ENCODE measurements at places on chromosomes 1 and 21.

- no peak for DNase-seq
These were observed 77.5 kb upstream of the ACTRT2 start for GRCh38 chr1:2943686-2944260.

GRCh38 chr1:229984992-229985612 is 81.9 kb upstream of the GALNT2 start:
- DNase-seq, result no peak

- no peak for DNase-seq
These were observed 758.5 kb upstream of the NEGR1 start for GRCh38 chr1:73040811-73041210.

GRCh38 chr1:159646687-159647086 is 59.1 kb downstream of the APCS start:
- DNase-seq, result no peak

DNA sequence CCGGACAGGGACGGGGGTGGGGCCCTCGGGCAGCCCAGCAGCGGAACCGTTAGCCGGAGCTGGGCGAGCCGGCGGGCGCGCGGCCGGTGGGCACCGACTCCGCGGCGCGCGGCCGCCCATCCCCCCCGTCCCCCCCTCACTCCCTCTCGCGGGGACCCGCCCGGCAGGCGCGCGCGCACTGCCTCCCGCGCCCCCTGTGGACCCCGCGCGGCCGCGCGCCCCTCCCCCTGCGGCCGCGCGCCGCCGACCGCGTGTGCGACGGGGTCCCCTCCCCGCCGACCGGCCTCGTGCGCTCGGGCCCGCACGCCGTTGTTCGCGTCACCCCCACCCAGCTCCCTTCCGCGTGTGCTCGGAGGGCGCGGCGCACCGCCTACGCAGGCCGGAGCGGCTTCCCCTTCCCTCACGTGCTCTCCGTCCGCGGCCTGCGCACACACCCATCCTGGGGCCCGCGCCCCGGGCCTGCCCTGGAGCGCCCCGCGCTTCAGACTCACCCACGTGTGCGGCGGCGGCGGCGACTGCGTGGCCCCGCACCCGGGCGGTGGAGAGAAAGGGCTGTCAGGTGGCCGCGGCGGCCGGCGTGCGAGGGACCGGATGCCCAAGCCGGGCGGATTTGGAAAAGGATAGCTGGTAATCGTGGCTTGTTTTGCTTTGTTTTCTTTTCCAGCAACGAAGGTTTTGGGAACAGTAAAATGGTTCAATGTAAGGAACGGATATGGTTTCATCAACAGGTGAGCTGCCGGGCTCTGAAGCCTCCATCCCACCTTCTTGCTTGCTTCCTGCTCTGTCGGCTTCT is 717 bp downstream of the YBX1 start:
- DNase-seq, result no peak

DNA sequence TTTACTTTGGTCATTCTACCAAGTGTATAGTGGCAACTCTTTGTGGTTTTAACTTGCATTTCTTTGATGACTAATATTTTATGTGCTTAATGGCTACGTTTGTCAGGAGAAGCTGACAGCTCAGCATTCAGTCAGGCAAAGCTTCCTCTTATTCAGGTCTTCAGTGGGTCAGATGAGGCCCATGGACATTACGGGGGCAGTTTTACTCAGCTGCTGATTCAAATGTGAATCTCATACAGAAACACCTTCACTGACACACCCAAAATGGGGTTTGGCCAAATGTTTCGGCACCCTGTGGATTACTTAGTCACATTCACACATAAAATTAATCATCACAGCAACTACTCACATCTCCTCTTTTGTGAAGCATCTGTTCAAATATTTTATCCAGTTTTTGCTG is 104.9 kb upstream of the PLD5 start:
- no peak for DNase-seq

- no peak for DNase-seq
These were observed 723.9 kb downstream of the PTPRU start for GRCh38 chr1:29960156-29960755.

GRCh38 chr1:246081856-246082668 is 425.0 kb downstream of the SMYD3 start:
- no peak for DNase-seq

GRCh38 chr1:41613689-41614574 is 129.4 kb upstream of the EDN2 start:
- no peak for DNase-seq

GRCh38 chr1:104807590-104807989 is 1057.9 kb downstream of the AMY1C start:
- no peak for DNase-seq

DNA sequence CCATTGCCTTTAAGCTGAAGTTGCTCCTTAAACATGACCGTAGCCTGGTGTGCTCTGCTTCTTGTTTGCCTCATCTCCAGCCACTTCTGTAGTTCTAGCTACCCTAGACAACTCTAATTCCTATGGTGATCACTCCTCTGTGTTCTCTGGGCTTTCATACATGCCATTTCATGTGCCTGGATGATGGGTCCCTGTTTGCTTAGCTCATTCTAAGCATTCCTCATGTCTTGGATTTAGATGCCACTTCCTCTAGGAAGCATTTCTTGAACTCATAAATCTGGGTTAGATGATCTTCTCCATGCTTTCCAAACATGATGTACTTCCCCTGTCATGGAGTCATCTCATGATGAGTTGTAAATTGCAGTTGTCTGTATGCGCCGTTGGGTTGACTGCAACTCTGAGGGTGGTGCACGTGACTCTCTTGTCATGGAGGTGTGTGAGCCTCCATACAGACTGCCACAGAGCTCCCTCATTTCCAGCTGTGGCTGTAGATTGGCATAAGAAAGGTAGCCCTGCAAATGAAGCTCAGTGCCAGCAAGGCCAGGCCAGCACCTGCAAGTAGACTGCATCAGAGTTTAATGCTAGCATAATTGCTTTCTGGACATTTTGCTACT is 77.2 kb downstream of the LAMC1 start:
- no peak for DNase-seq

- no peak for DNase-seq
These were observed 12.6 kb upstream of the STX12 start for GRCh38 chr1:27760426-27760825.

DNA sequence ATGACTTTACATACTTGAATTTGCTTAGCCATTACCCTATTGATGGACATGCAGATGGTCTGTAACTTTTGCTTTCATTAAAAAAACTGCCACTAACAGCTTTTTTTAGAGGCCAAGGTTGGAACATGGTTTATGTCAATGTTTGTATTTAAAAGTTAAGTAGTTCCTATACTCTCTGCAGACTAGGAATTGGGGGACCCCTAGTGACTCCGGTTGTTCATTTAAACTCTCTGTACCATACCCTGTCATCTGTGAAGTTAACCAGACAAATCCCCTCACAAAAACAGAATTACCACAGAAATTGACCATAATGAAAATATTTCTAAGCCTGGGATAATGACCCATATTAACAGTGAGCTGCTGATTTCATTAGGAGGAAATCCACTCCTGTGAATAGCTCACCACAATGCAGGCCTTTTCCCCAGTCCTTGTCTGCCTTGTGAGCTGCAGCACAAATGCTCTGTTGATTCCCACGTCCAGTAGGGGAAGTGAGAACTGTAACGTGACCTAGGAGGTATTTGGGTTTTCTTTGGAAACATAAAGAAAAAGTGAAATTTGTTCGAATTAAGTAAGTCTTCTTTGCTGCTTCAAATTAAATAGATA is 30.2 kb upstream of the CD101 start:
- peak; percentile 33 for DNase-seq

- no peak for DNase-seq
These were observed 62.8 kb downstream of the SAMSN1 start for GRCh38 chr21:14483296-14483695.

GRCh38 chr1:47205918-47206317 is 16.1 kb upstream of the PDZK1IP1 start:
- no peak for DNase-seq

DNA sequence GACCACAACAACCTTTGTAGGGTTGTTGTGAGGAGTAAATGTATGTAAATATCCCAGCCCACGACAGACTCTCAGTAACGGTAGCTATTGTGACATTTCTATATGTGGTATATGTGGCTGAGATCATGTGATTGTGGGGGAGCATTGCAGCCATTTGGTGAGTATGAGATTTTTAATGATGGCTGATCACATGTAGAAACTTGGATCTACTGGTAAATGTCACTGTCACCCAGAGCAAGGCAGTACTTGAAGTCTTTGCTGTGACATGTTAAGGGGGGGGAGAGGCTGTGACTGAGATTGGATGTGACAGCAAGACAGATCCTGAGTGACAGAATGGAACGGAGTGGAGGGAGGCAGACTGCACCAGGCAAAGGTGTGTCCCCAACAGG is 23.9 kb upstream of the MEF2D start:
- no peak for DNase-seq

DNA sequence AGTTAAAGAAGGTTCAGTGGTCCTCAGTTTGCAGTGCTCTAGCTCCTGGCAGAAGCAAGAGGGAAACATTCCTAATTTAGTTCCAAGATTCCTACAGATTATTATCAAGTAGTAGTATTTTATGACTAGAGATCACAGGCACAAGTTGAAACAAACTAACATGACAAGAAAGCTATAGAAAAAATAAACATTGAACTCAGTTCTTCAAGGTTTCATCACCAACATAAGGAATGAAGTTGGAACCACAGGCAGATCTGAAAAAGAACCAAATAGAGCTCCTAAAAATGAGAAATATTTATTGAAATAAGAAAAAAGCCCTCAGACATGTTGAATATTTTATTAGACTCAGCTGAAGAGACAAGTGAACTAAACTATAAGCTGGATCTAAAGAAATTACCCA is 40.6 kb downstream of the PDC start:
- no peak for DNase-seq

- no peak for DNase-seq
These were observed 15.4 kb upstream of the FRRS1 start for GRCh38 chr1:99781798-99782197.

GRCh38 chr21:14526836-14527695 is 19.0 kb downstream of the SAMSN1 start:
- no peak for DNase-seq

DNA sequence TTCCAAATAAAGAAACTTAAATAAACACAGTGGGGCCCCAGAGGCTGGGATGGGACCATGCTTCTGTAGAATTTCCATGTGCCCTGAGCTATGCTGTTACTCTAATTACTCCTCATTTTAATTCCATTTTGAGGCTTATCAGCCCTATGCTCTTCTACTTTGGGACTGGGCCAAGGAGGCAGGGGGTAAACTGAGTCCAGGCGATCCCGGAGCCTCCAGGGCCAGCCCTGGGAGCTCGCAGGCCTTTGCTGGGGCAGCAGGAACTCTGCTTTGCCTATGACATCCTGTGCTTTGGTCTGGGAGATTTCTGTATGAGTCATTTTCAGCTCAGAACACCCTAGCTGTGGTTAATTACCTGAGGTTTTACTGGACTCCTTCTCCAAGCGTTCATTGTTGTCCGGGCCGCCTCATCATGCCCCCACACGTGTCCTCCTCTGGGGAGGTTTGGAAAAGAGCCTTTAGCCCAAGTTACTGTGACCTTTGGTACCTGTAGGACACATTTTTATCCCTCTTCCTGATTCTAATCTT is 95.7 kb downstream of the RHOU start:
- DNase-seq, result peak; percentile 65

GRCh38 chr1:114149211-114149610 is 4.5 kb downstream of the SYT6 start:
- DNase-seq, result no peak

- no peak for DNase-seq
These were observed 90.2 kb upstream of the ZNHIT6 start for GRCh38 chr1:85798419-85798818.
